ENCODE measurements at places on chromosomes 2 and 18. TPM values are rescaled to one million over a fixed set of nuclear protein-coding genes. Genes with fewer than 3 reads are reported as not detected.

GRCh38 chr2:190722061-190722759, 73.3 kb downstream of the NAB1 start:
- no peaks in the 10 kb centered on the region for H3K36me3 ChIP-seq
- H3K4me3 ChIP-seq, result peak overlapping the region; percentile 45
- H3K27ac ChIP-seq, result peak overlapping the region; percentile 92
- peaks cover 76% of the 10 kb centered on the region for H3K4me1 ChIP-seq

- peaks cover 3% of the 10 kb centered on the region for H3K36me3 ChIP-seq
- no peak overlapping the region for H3K4me3 ChIP-seq
- H3K27ac ChIP-seq, result no peak overlapping the region
These were observed 2.4 kb upstream of the CHST10 start for GRCh38 chr2:100419915-100420314.

- peaks cover 1% of the 10 kb centered on the region for H3K4me1 ChIP-seq
- no peak overlapping the region for H3K4me3 ChIP-seq
- no peak overlapping the region for H3K27ac ChIP-seq
- DNase-seq, result no peak
- H3K27me3 ChIP-seq, result no peaks in the 10 kb centered on the region
These were observed 30.3 kb downstream of the ZC3H15 start for GRCh38 chr2:186516396-186516795.

GRCh38 chr2:110205660-110206455, 1.0 kb upstream of the NPHP1 start:
- H3K36me3 ChIP-seq, result peaks cover 21% of the 10 kb centered on the region
- H3K4me1 ChIP-seq, result peaks cover 19% of the 10 kb centered on the region
- peak overlapping the region; percentile 91 for H3K4me3 ChIP-seq
- peak overlapping the region; percentile 34 for H3K27ac ChIP-seq
- DNase-seq, result no peak
- H3K27me3 ChIP-seq, result no peaks in the 10 kb centered on the region

DNA sequence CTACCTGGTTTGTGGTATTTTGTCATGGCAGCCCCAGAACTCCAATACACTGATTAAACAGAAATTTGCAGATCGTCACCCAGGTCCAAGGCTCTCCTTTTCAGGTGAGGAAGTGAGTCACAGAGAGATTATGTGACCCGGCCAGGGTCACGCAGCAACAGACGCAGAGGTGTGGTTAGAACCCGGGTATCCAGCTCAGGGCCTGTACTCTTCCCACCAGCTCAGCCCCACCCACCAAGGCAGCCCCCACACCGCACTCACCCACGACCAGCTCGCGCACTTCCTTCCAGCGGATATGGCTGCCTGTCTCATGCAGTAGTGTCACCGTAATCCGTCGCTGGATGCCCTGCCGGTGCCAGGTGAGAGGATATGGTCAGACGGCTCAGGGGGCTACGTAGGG, 48.1 kb downstream of the AQP12A start:
- H3K4me3 ChIP-seq, result no peak overlapping the region
- no peaks in the 10 kb centered on the region for H3K36me3 ChIP-seq

- H3K36me3 ChIP-seq, result no peaks in the 10 kb centered on the region
- H3K27me3 ChIP-seq, result no peaks in the 10 kb centered on the region
- H3K4me1 ChIP-seq, result no peaks in the 10 kb centered on the region
- no peak for DNase-seq
- no peak overlapping the region for H3K4me3 ChIP-seq
These were observed 84.7 kb upstream of the ST6GAL2 start for GRCh38 chr2:106970471-106971261.

GRCh38 chr2:18506883-18507509, 53.5 kb downstream of the RDH14 start:
- H3K36me3 ChIP-seq, result no peaks in the 10 kb centered on the region
- no peaks in the 10 kb centered on the region for H3K4me1 ChIP-seq
- no peak overlapping the region for H3K4me3 ChIP-seq
- peaks cover 11% of the 10 kb centered on the region for H3K27me3 ChIP-seq
- DNase-seq, result no peak
- no peak overlapping the region for H3K27ac ChIP-seq

GRCh38 chr2:16640001-16640700, 25.5 kb downstream of the CYRIA start:
- H3K27ac ChIP-seq, result no peak overlapping the region
- peaks cover 18% of the 10 kb centered on the region for H3K4me1 ChIP-seq
- no peak overlapping the region for H3K4me3 ChIP-seq
- DNase-seq, result no peak
- peaks cover 4% of the 10 kb centered on the region for H3K36me3 ChIP-seq
- peaks cover 5% of the 10 kb centered on the region for H3K27me3 ChIP-seq

GRCh38 chr2:146143971-146144370, 1624.1 kb upstream of the ZEB2 start:
- DNase-seq, result no peak
- no peak overlapping the region for H3K27ac ChIP-seq
- no peaks in the 10 kb centered on the region for H3K36me3 ChIP-seq
- H3K27me3 ChIP-seq, result no peaks in the 10 kb centered on the region
- H3K4me3 ChIP-seq, result no peak overlapping the region
- H3K4me1 ChIP-seq, result no peaks in the 10 kb centered on the region

DNA sequence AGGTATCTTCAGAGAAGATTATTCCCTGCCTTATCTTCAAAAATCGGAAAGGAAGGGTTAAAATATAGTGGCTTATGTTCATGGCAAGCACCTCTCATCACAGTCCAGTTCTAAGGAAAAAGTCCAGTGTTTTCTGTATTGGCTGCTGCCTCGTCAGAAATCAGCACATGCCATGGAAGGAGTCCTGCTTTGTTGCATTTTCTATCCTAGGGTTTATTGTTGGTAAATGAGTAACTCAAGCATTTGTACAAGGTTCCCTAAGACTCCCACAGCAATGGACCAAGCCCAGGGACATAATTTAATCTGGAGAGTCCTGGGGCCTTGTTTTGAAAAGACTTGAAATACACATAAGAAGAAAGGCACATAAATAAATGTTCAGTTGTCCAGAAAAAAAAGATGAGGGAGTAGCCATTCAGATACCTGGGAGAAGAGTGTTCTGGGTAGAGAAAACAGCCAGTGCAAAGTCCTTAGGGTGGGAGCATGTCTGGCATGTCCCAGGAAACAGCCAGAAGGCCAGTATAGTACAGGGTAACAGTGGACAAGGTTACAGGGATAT, 26.4 kb downstream of the NBEAL1 start:
- H3K27ac ChIP-seq, result no peak overlapping the region
- DNase-seq, result no peak
- peaks cover 6% of the 10 kb centered on the region for H3K36me3 ChIP-seq
- H3K4me3 ChIP-seq, result no peak overlapping the region
- H3K4me1 ChIP-seq, result peaks cover 3% of the 10 kb centered on the region

DNA sequence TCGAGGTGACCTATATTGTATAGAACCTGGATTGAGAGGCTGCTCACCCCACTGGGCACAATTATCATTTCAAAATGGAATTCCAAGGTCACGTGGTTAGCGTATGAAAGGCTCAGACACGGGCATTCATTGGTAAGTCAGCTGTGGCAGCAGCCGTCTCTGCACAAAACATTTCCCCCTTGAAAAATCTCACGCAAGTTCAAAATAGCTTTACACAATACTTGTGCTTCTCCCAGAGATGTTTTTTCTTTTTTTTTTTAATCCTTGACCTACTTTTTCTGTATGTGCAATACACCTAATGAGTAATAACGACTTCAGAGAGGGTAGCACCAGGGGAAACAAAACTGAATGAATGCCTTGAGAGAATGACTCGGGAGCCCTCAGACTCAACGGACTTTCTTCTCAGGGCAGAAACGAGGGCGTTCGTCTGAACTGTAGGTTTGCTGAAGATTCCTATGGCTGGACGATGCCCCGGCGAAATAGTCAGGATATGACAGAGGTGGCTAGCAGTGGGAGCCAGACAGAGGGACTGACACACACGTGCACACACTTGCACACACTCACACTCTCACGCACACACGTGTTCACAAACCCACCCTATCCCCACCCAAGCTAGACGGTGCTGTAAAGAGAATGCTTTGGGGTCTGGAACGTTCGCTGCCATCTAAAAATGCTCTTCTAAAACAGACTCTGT, 77.8 kb downstream of the PDCL3 start:
- H3K27me3 ChIP-seq, result peaks cover 15% of the 10 kb centered on the region
- no peaks in the 10 kb centered on the region for H3K36me3 ChIP-seq
- H3K27ac ChIP-seq, result no peak overlapping the region
- no peak overlapping the region for H3K4me3 ChIP-seq

DNA sequence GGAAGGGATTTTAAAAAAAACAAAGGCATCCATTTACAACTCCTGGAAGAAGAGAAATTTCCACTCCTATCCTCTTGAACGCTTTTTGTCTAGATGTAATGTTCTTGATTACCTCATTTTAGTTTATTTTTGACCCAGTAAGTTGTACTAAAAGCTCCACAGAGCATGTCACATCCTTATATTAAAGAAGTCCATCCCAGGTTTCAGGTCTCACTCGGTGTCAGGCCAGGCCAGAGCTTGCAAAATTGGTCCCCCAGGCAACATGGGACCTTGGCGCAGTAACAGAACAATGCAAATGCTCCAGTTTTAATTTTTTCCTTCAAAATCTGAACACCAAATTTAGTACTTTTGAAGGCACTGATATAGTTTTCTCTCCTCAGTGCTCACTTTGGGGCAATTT, 218.4 kb upstream of the REV1 start:
- H3K27ac ChIP-seq, result no peak overlapping the region
- no peak overlapping the region for H3K4me3 ChIP-seq
- no peaks in the 10 kb centered on the region for H3K36me3 ChIP-seq
- DNase-seq, result no peak
- peaks cover 2% of the 10 kb centered on the region for H3K27me3 ChIP-seq
- no peaks in the 10 kb centered on the region for H3K4me1 ChIP-seq

- H3K27me3 ChIP-seq, result no peaks in the 10 kb centered on the region
- peaks cover 9% of the 10 kb centered on the region for H3K36me3 ChIP-seq
- H3K4me1 ChIP-seq, result no peaks in the 10 kb centered on the region
- H3K27ac ChIP-seq, result no peak overlapping the region
- no peak for DNase-seq
- no peak overlapping the region for H3K4me3 ChIP-seq
These were observed 39.5 kb downstream of the ZC3H6 start for GRCh38 chr2:112314856-112315255.

GRCh38 chr2:180573951-180574350, 406.5 kb upstream of the UBE2E3 start:
- no peak overlapping the region for H3K4me3 ChIP-seq
- no peaks in the 10 kb centered on the region for H3K36me3 ChIP-seq
- DNase-seq, result no peak
- H3K4me1 ChIP-seq, result no peaks in the 10 kb centered on the region
- H3K27me3 ChIP-seq, result no peaks in the 10 kb centered on the region

DNA sequence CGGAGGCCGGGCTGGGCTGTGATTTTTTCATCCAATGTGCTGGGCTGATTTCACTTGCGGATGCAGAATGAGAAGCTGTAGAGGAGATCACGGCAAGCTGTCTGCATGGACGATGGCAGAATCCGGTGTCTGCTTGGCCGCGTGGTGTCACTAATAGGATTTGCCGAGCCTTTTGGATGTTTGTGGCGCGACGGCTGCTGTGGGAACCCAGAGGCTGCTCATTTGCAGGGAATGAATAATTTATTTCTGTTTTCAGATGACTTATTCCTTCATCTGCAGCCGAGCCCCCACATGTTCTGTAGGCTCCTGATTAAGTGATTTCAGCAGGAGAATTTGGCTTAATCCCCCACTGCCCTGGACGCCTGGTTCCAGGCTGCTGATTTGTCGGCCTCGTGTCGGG, 62.6 kb downstream of the ODC1 start:
- no peak overlapping the region for H3K4me3 ChIP-seq
- H3K36me3 ChIP-seq, result peaks cover 6% of the 10 kb centered on the region
- DNase-seq, result no peak
- H3K4me1 ChIP-seq, result peaks cover 46% of the 10 kb centered on the region
- no peaks in the 10 kb centered on the region for H3K27me3 ChIP-seq
- no peak overlapping the region for H3K27ac ChIP-seq

DNA sequence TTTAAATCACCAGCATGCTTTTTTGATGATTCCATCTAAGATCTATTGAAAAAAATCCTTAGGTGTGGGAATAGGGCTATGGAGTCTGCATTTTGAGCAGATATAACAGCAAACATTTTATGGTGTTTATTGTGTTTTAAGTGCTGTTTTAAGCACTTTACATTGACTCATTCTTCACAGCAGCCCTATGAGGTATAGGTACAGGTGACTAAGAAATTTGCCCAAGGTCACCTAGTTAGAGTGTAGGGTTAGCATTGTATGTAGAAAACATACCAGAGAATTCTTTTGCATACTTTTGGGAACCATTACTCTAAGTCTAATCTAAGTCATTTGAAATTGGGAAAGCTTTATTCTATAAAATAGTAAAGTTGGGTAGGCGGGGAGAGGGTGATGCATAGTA, 31.3 kb downstream of the PPM1B start:
- H3K4me3 ChIP-seq, result no peak overlapping the region
- H3K36me3 ChIP-seq, result peaks cover 56% of the 10 kb centered on the region
- no peak for DNase-seq
- peaks cover 37% of the 10 kb centered on the region for H3K4me1 ChIP-seq
- no peaks in the 10 kb centered on the region for H3K27me3 ChIP-seq
- no peak overlapping the region for H3K27ac ChIP-seq

- no peak overlapping the region for H3K27ac ChIP-seq
- H3K4me1 ChIP-seq, result no peaks in the 10 kb centered on the region
- DNase-seq, result no peak
- no peaks in the 10 kb centered on the region for H3K36me3 ChIP-seq
These were observed 77.6 kb upstream of the ZNF516 start for GRCh38 chr18:76572518-76573247.

GRCh38 chr2:23912054-23912453, 14.9 kb downstream of the ATAD2B start:
- H3K36me3 ChIP-seq, result peaks cover 8% of the 10 kb centered on the region
- H3K4me3 ChIP-seq, result no peak overlapping the region
- no peaks in the 10 kb centered on the region for H3K27me3 ChIP-seq
- H3K4me1 ChIP-seq, result peaks cover 19% of the 10 kb centered on the region

DNA sequence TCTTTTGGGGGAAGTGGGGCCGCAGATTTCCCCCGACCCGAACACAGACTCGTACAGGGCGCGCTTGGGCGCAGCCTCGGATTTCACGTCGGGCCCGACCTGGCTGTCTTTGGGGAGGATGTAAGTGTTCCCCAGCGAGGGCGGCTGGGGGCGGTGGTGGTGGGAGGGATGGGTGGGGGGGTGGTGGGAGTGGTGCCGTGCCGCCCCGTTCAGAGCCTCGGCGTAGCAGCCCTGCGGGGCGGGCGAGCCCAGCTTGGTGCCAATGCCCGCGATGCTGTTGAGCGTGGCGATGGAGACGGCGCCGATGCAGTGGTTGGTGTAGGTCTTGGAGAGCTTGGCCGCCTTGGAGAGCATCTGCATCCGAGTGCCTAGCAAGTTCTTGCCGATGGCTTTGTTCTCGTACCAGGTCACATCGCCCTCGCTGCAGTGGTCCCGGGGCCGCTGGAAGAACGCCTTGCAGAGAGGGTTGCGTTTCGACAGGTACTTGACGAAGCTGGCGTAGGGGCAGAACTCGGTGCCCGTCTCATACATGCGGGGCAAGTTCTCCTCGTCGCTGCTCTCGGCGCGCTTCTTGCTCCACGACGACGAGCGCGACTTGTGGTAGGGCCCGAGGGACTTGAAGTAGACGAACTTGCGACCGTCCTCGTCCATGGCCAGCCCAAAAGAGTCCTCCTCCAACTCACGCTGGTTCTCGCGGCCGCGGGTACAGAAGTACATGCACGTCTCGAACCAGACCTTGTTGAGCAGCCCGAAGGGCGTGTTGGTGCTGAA, 1.3 kb downstream of the KCTD1 start:
- peaks cover 20% of the 10 kb centered on the region for H3K27me3 ChIP-seq
- H3K36me3 ChIP-seq, result peaks cover 14% of the 10 kb centered on the region
- H3K4me1 ChIP-seq, result peaks cover 18% of the 10 kb centered on the region
- no peak for DNase-seq
- H3K4me3 ChIP-seq, result peak overlapping the region; percentile 88
- no peak overlapping the region for H3K27ac ChIP-seq

The HOXD12 gene
- not detected for total RNA-seq

The TEKT4 gene
- total RNA-seq, result not detected

The SRBD1 gene
- total RNA-seq, result 20.9 TPM

The VWC2L gene
- not detected for total RNA-seq

The SERPINB10 gene
- total RNA-seq, result not detected

The ITGB1BP1 gene
- 118 TPM for total RNA-seq

The FOXD4L1 gene
- total RNA-seq, result 0.14 TPM

The ITGA6 gene
- 0.11 TPM for total RNA-seq
